SK-N-SH (cell line): ENCODE measurements at places on chromosomes 12 and 14.

DNA sequence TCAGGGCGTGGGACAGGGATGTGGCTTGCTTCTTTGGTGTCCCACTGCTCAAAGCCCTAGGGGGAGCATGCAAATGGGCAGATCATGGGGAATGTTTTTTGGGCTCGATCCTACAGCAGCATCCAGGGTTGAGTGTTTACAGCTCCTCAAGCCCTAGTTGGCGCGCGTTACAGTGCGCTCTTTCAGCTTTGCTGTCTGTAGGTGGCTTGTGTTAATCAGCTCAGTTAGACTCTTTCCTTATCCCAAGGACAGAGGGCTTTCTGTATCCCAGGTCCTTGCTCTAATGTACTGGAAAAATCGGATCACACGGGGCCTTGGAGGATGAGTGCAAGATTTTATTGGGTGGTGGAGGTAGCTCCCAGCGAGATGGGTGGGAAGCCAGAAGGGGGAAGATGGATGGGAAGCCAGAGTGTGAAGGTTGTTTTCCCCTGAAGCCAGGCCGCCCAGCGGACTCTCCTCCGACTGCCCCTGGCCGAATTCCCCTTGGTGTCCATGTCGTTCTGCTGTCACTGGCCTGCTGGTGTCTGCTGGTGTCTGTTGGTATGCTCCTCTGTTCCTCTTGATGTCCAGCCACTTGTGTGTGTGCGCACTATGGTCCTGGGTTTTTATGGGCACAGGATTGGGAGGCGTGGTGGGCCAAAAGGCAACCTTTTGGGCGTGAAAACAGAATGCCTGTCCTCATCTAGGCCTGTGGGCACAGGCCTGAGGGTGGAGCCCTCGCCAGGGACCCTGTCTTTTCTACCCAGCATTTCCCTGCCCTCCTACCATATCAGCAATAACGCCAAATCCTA, 10.7 kb upstream of the TXNRD1 start:
- DNase-seq: no peak

DNA sequence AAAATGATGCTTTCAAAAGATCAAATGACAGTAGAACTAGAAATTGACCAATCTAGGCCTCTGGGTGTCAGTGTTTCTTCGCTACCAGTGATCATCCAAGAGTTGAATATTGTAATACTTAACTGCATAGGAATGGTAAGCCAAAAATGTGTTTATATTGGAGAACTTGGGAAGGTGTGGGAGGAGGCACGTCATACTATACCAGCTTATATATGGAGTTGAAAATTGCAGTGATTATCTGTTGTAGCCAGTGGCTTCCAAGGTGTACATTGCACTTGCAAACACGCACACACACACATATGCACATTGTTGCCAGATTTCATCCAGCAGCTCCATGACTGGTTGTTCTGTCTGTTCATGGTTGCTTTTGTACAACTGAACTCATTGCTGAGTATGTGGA, 36.1 kb downstream of the EID3 start:
- DNase-seq: no peak

GRCh38 chr14:47863441-47863840, 188.0 kb upstream of the MDGA2 start:
- DNase-seq: no peak

- no peak for DNase-seq
These were observed 216.3 kb downstream of the C12orf42 start for GRCh38 chr12:103279444-103279843.

- DNase-seq: no peak
These were observed 101.4 kb downstream of the CALM1 start for GRCh38 chr14:90498198-90498597.

GRCh38 chr14:29846339-29847055, 81.2 kb downstream of the PRKD1 start:
- no peak for DNase-seq

GRCh38 chr12:62913380-62913779, 21.6 kb downstream of the PPM1H start:
- no peak for DNase-seq

- no peak for DNase-seq
These were observed 101.6 kb upstream of the TMEM132C start for GRCh38 chr12:128165387-128165786.

DNA sequence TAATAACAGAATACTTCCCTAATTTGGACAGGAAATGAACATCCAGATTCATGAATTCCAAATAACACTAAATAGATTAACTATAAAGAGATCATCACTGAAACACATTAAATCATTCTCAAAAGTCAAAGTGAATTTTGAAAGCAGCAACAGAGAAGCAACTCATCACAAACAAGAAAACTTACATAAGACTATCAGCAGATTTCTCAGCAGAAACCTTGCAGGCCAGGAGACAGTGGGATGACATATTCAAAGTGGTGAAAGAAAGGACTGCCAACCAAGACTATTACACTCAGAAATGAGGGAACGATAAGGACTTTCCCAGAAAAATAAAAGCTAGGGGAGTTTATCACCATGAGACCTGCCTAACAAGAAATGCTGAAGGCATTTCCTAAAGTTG, 70.8 kb downstream of the ITPR2 start:
- no peak for DNase-seq

DNA sequence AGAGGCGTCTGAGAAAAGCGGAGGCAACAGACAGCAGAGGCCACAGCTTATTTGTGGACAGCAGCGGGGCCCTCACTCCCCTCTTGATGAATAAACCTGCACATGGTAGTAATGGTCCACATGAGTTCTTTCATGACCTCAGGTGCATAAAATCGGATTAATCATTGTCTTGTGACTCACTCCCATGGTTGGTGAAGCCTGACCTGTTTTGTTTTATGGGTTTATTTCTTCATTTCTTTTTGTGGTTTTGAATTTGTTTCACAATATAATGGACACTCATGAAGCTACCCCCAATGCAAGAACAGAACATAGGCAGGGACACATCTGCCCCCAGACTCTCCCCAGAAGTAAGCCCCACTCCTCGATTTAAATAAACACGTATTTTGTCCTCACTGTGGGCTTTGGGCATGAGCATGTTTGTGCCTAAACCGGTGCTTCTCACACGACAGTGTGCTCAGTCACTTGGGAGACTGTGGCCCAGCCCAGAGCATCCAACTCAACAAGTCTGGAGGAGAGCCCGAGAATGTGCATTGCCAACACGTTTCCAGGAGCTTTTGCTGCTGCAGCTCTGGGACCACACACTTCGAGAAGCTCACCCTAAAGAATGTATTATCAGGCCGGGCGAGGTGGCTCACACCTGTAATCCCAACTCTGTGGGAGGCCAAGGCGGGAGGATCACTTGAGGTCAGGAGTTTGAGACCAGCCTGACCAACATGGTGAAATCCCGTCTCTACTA, 116.1 kb downstream of the SCARB1 start:
- no peak for DNase-seq

GRCh38 chr12:51726931-51727330, 121.6 kb downstream of the FIGNL2 start:
- DNase-seq: no peak

DNA sequence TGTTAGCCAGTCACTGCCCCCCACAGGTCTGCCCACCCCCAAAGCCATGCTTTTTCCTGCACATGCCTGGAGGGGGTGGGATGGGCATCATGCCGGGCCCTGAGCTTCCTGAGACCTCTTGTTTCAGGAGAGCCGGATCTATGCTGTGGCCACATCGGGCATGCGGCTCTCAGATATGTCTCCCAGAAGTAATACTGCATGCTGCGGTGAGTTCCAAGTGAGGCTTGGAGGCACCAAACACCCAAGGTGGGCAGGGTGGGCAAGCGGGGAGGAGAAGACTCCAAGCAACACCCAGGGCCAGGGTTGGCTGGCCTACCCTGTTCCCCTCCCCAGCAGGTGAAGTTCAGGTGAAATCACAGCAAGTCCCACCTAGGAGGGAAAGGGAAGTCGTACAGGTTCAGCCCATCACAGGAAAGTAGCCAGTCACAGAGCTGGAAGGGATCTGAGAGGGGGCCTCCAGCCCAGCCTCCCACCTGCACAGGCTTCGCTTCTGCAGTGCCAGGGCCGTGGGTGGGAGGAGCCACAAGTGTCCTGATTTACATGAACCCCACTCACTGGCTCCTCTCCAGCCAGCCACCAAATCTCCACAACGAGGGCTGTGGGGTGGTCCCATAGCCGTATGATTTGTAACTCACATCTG, 30.9 kb downstream of the PIGH start:
- no peak for DNase-seq

GRCh38 chr14:103198131-103199105, 75.2 kb downstream of the TNFAIP2 start:
- no peak for DNase-seq

GRCh38 chr12:115464111-115464581, 780.2 kb upstream of the TBX3 start:
- no peak for DNase-seq

- no peak for DNase-seq
These were observed 101.4 kb downstream of the PAPOLA start for GRCh38 chr14:96603350-96604255.

GRCh38 chr12:4866299-4866698, 43.4 kb upstream of the KCNA1 start:
- no peak for DNase-seq

GRCh38 chr12:75481013-75481705, 604 bp downstream of the GLIPR1 start:
- DNase-seq: no peak

- DNase-seq: no peak
These were observed 4.0 kb downstream of the CLEC1A start for GRCh38 chr12:10094646-10095395.

DNA sequence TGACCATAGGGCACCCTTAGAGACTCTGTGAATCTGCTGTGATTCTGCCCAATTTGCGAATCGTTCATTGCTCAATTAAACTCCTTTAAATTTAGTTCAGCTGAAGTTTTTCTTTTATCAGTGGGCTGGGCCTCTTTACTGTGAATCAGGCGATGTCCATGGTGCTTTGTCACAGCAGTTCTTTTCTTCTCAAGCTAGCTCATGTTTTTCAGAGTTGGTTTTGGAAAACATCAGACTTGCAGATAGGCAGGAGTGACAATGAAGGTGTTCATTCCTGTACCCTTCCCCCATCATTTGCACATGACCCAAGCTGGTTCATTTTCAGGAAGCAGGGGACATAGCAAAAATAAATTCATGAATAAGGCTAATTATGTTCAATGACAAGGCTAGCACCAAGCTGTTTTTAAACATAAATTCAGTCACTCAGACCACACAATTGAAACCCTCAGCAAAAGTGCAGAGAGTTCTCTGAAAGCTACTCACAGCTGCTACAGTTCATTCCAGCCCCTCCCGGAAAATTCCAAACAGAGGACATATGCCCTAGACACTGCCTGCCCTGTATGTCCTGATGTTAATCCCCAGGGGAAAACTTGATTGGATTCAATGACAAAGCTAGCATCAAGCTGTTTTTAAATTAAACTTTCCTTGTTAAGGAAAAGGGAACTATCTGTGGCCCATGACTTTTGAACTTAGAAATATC, 383.3 kb downstream of the C12orf75 start:
- DNase-seq: no peak

DNA sequence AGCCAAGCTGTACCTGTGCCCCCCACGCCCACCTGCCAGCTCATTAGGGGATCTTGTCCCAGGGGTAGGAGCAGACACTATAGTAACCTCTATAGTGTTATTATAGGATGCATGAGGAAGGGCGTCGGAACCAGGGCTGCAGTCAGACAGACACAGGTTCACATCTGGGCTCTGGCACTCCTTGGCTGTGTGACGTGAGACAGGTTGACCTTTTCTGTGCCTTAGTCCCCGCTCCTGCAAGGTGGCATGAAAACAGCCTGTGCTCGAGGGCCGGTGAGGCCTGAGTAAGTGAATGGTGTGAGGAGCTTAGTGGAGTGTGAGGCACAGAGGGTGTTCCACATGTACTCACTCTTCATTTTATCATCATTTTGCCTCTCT, 19.0 kb downstream of the ASB2 start:
- DNase-seq: no peak

DNA sequence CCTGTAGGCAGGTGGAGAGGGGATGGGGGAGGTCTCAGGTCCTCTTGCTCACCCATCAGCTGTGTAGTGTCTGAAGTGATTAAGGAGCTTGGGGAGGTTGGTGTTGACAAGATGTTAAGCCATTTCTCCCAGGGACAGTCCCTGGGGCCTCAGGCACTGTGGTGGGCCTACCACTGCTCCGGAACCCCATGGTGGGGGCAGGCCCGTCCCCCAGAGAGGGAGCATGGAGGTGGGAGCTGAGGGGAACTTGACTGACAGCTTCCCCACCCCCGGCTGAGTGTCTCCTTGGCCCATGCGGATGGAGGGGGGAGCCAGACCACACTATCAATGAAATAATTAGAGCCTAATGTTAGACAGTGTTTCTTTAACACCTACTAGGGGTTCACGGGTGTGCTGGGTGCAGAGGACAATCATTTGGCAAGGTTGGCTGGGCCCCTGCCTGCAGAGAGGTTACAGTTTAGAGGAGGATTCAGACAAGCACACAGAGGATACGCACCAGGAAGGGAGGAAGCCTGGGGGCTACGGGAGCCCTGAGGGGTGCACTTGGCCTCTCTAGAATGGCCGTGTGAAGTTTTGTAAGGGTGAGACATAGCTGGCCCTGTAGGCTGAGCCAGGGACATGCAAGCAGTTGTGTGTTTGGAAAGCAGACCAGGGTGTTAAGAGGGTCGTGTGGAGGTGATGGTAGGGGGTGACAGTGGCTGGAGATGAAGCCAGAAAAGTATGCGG, 19.3 kb upstream of the KRT80 start:
- DNase-seq: no peak
